SJCRH30 (cell line): ENCODE measurements at places on chromosomes 16 and 17. TPM values are rescaled to one million over a fixed set of nuclear protein-coding genes. Genes with fewer than 3 reads are reported as not detected.
A peak's percentile ranks its signal among the peaks of the same experiment; 100 is the strongest.

DNA sequence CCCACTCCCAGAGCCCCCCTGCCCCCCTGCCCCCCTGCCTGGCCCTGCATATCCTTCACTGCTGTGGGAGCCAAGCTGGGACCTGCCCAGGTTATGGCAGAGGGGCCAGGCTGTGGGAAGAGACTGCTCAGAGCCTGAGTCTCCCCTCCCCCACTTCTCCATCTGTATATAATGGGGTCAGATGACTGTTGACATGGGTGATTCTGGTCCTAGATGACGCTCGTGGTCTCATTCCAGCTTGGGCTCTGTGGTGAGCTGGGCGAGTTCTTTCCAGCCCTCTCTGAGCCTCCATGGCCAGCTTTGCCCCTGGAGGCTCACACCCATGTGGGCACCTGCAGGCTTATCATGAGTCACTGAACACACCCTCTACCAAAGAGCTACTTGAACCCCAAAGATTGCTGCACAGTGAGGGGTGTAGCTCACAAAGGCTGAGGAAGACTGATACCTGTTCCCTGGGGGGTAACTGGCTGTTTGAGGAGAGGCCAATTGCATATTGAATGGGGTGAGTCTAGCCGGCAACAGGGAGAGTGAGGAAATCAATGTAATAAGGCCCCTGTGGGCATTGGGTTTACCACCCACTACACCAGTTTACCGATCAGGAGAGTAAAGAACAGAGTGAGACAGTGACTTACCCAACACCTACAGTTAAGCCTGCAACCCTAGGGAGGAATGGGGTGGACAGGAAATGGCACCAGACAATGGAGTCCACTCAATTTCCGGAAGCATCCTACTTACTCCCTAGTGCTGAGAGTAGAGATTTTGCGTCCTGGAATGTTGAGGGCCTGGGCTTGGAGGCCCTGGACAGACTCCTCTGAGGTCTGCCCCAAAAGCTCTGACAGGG, 4.2 kb upstream of the SREBF1 start:
- DNase-seq = peak; percentile 70

DNA sequence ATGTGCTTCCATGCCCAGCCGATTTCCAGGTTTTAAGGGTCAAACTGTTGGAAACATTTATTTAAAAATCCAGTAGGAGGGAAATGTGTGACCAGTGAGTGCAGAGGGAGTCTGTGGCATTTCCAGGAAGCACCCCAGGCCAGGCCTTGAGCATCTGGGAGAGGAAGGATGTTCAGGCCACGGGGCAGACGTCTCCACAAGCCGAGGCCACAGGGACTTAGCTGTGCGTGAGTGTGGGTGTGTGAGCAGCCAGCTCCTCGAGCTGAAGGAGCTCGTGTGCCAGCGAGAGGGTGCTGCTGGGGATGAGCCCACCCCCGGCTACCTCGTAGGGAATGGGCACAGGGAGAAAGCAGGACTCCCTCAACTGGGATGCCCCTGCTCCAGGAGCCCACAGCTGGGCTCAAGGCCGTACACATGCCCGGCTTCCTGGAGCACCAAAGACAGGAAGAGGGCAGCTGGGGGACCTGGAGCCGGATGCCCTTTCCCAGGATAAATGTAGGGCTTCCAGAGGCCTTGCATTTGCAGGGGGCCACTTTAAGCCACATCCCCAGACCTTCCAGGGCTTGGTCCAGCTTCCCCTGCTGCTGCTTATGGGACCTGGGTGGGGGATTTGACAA, 12.5 kb downstream of the NPTX1 start:
- no peak for DNase-seq

DNA sequence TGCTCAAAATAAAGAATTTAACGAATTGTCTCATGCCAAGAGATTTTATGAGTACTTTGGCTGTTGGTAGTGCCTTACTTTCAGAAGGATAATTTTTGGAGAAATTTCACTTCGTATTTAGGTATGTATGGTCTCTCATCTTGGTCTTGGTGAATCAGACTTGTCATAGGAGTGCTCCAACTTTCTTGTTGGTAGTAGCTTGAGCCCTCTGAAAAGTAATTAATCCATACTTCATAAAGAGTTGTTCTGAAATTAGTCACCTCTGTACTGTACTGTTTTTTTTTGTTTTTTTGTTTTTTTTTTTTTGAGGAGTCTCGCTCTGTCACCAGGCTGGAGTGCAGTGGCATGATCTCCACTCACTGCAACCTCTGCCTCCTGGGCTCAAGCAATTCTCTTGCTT, 11.6 kb downstream of the ZNRF1 start:
- DNase-seq = no peak

GRCh38 chr16:31181102-31181830, 1.3 kb downstream of the FUS start:
- DNase-seq = peak; percentile 30

DNA sequence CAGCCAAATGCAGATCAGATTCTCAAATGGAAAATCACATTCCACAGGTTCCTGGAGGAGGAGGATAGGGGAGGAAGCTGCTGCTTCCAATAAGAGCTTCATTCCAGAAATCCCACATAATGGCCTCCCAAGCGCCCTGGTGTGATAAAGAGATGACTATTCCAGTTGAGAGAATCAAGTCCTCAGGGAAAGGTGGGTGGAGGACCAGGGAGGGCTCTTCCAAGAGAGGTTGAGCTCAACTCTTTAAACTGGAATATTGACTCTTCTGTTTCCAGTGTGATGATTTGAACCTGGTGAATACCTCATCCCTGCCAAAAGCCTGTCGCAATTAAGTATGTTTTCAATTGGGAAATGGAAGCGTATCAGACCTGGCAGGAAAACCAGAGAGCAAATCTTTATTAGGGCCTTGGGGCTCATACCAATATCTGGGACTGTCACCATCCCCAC, 81.4 kb upstream of the DYNLRB2 start:
- DNase-seq = no peak

DNA sequence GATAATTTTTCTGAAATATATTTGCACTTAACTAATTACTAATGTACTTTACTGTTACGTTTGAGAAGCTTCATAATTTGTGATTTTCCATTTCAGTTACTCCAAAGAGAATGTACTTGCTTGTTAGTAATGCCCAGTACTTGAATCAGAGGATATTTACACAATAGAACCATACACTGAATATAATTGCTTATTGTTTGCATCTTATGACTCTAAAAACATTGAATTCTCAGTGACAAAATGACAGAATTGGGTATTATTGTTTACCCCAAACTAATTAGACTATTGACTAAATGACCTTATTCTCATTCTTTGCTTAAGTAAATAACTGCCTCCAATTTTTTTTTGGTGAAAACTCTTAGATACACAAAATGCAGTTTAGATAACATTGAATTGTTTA, 8.9 kb downstream of the CCP110 start:
- DNase-seq = no peak

- no peak for DNase-seq
Measured at GRCh38 chr16:66523861-66524354, 26.0 kb downstream of the TK2 start.

- no peak for DNase-seq
Measured at GRCh38 chr16:22751104-22751667, 62.8 kb upstream of the HS3ST2 start.

- DNase-seq = no peak
Measured at GRCh38 chr17:52191491-52191890, 33.0 kb upstream of the CA10 start.

- peak; percentile 63 for DNase-seq
Measured at GRCh38 chr16:56451753-56452689, 667 bp downstream of the OGFOD1 start.

DNA sequence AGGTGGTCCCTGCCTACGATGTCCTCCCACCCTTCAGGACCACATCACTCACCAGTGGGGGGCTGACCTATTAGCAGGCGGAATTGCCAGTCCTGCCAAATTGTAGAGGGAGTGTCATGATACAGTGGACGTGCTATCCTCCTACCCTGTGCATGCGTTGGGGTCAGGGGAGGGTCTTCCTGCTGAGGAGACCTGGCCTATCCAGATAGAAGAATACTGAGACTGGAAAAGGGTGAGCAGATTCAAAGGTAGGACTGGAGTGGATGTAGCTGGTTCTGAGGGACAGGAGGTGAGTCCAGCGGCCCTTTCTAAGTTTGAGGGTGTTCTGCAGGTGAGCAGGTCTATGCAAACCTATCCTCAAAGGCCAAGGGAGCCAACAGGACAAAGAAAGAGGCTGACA, 8.0 kb downstream of the PRSS41 start:
- DNase-seq = no peak

- no peak for DNase-seq
Measured at GRCh38 chr16:9114842-9115241, 23.4 kb downstream of the HAPSTR1 start.

DNA sequence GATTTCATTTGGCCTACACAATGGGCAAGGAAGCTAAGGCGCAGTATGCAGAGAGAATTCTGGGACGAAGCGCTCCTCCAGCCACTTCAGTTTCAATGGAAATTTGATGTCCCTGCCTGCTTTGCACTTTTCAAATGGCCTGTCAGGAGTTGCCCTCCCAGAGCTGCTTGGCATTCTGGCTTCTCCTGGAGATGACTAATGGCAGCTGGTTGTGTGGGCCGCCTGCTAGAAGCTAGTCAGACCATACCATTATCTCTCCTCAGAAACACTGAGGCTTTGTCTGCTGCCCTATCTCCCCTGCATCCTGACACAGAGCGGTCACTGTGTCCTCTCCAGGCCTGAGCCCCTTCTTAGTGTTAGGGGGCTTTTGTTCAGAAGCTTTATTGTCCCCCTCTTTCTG, 180.1 kb downstream of the SPECC1 start:
- peak; percentile 98 for DNase-seq

DNA sequence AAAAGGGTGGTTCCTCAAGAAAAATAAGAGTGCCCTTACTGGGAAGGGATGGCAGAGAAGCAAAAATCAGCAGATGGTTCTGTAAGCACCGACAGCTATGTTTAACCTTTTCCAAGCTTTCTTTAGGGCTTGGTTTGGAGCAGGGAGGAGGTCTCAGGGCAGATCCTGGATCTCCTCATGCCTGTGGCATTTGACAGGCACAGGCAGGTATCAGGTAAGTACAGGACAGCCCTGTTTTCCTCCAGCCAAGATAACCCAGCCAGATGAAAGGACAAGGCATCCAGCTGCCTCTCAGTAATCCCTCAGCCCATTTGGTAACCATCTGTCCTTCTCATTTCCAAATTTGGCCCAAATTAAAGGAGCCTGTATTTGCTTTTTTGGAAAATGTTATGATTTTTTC, 141.5 kb downstream of the TOX3 start:
- DNase-seq = no peak

DNA sequence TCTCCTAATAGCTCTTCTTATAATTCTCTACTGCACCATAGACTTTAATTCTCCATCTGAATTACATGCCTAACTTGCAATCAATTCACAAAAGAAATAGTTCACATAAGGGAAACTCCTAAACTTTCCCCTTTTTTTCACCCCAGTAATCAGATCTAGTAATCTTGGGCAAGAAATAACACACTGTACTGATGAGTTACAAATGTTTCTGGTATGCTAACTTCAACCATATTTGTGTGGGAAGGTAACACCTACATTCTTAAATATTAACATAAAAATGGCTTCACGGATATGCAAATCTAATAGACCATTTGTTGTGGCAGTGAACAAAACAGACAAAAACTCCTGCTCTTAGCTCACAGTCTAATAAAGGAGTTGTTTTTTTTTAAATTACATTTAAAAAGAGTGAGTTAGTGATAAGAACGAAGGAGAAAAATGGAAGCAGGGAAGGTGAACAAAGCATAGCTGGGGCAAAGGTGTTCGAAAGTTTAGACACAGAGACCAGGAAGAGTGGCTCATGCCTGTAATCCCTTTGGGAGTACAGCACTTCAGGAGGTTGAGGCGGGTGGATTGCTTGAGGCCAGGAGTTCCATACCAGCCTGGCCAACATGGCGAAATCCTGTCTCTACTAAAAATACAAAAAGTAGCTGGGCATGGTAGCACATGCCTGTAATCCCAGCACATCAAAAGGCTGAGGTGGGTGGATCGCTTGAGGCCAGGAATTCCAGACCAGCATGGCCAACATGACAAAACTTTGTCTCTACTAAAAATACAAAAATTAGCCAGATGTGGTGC, 34.8 kb downstream of the CMTM3 start:
- no peak for DNase-seq

DNA sequence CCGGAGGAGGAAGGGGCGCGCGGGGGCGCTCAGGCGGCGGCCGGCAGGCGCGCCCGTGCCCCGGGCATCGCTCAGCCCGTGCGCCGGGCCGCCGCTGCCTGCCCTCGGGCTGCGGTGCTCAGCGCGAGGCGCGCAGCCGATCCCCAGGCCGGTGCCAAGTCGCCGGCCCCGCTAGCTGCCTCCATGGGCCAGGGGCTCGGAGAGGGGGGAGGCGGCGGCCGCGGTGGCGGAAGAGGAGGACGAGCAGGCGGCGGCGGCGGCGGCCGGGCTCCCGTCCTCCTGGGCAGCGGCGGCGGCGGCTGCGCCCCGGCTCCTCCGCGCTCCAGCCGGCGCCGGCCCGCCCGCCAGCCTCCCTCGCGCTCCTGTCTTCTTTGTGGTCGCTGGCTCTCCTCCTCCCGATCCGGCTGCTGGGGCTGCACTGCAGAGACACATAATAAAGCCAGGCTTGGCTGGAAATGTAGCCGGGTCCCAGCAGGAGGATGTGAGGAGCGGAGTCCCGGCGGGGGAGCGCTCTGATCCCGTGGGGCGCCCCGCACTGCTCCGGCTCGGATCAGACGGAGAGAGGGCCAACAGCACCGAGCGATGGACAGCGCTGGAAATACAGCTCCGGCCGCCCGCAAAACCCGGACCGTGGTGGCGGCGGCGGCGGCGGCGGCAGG, 889 bp upstream of the ZNF423 start:
- DNase-seq = peak; percentile 86

- DNase-seq = peak; percentile 92
Measured at GRCh38 chr17:77419547-77420094, 278.9 kb downstream of the SEC14L1 start.

DNA sequence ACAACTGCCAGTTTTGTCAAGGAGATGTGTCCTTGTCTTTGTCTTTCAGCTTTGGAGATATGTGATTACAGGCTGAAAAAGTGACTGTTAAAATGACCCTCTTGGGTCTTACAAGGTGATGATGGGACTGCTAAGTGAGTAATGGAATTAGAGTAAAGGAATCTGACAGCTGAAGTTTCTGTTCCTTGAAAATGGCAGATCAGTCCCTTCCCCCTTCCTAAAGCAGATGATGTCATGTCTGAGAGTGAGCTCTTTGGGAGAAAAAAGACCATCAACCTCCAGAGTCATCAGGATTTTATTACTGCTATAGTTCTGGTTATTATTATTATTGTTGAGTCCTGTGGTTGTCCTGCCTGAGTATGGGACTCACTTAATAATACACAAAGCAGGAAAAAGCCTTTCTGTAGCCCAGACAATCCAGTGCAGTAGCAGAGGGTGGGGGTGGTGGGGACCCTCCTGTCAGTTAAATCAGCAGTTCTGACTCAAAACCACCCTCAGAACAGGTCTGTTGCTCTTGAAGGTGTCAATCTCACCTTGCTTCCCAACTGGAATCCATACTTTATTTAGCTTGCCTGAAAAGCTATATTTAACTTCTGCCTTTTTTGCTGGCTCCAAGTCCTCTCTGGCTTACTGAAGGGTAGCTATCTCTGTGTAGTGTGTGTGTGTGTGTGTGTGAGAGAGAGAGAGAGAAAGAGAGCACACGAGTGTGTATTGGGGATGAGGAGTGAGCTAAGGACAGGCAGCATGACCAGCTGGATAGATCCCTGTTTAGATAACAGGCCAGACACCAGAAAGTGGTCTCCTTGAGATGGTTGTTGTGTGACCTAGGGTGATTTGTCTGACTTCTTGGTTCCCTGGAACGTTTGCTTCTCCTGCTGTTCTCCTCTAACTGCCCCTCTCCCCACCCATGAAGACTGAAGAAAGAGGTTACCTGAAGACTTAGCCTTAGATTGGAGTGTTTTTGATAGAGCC, 4.9 kb downstream of the HROB start:
- no peak for DNase-seq

- DNase-seq = no peak
Measured at GRCh38 chr16:11682655-11683096, 14.4 kb downstream of the SNN start.

ANKFN1 gene
- total RNA-seq = 0.53 and 1.0 TPM in 2 replicates

ARL5C gene
- total RNA-seq = not detected in 2 replicates

ST6GALNAC1 gene
- total RNA-seq = not detected in 2 replicates

SYNRG gene
- total RNA-seq = 14.8 and 16.5 TPM in 2 replicates
